ENCODE measurements at places on chromosomes 7 and 10.
A peak's percentile ranks its signal among the peaks of the same experiment; 100 is the strongest.

GRCh38 chr10:80260295-80261243, 28.9 kb downstream of the MAT1A start:
- DNase-seq = no peak

- DNase-seq = no peak
Measured at GRCh38 chr10:13382703-13383398, 34.8 kb upstream of the SEPHS1 start.

DNA sequence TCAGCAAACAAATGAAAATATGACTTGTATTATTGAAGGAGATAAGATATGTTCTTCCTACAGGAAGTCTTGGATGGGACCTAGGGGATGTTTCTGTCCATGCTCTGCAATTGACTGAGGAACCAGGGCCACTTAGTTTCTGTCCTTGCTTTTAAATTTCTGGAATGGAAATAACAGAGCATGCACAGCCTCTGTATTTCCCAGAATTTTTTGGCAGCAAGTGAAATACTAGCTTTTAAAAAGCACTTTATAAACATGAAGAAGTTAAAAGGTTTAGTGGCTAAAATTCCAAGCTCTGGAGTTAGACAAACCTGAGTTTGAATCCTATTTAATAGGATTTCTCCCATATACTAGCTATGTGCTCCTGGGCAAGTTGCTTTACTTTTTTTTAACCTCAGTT, 127.7 kb upstream of the FZD8 start:
- no peak for DNase-seq

GRCh38 chr10:106992055-106992454, 172.5 kb downstream of the SORCS1 start:
- DNase-seq = no peak

DNA sequence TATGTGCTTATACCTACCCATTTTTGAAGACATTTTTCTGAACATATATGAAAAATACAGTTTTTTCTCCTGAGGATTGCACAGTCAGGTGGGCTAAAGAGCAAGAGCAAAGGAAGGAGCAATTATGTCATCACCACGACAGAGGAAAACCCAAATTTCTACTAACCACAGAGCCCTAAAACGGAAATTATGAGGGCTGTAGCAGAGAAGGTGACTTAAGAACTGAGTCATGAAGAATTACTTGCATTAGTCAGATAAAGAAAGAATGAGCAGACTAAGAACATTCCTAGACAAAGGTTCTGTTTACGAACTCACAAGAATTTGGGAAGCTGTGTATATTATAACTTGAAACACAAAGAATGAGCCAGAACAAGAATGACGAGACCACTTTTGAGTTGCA, 974.4 kb downstream of the NXPH1 start:
- no peak for DNase-seq

- DNase-seq = no peak
Measured at GRCh38 chr10:49218480-49218879, 30.3 kb upstream of the TMEM273 start.

GRCh38 chr10:31152421-31153135, 120.9 kb upstream of the ZNF438 start:
- no peak for DNase-seq

DNA sequence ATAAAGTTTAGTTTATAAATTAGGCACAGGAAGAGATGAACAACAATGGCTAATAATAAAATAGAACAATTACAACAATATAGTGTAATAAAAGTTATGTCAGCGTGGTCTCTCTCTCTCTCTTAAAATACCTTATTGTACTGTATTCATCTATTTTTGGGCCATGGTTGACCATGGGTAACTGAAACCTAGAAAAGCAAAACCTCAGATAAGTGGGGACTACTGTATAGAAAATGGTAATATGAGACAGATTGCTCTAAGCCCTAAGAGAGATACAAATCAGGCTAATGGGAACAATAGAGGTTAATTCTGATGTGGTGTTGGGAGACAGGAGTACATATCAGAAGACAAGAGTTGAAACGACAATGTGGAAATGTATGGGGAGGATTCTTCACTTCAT, 86.2 kb downstream of the ZNF365 start:
- DNase-seq = no peak

- no peak for DNase-seq
Measured at GRCh38 chr10:114932945-114933344, 5.0 kb upstream of the TRUB1 start.

DNA sequence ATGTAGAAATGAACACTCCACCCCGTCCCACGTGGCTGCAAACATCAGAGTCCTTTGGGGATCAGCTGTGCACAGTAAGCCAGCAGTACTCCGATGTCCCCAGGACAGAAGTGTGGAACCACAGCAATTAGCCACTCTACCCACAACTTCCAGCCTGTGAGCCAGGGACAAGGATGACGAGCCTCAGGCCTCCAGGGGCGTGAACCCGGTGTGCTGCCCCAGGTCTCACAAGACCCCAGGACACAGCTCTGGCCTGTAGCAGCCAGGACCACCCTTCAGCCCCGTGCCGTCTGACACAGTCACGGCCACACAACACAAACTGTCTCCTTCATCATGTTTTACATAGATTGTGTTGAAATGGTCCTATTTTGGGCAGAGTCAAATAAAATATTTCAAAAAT, 113.0 kb upstream of the DIP2C start:
- no peak for DNase-seq

- DNase-seq = no peak
Measured at GRCh38 chr7:24825931-24826661, 68.8 kb upstream of the GSDME start.

DNA sequence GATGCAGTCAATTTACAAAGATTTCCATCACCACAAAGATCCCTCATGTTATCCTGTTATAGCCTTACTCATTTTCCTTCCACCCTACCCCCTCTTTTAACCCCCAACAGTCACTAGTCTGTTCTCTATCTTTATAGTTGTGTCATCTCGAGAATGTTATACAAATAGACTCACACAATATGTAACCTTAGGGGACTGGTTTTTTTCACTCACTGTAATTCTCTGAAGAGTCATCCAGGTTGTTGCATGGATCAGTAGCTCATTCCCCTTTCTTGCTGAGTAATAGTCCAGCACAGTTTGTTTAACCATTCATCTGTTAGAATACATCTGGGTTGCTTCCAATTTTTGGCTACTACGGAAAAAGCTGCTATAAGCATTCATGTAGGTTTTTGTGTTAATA, 121.1 kb upstream of the PDE1C start:
- no peak for DNase-seq

DNA sequence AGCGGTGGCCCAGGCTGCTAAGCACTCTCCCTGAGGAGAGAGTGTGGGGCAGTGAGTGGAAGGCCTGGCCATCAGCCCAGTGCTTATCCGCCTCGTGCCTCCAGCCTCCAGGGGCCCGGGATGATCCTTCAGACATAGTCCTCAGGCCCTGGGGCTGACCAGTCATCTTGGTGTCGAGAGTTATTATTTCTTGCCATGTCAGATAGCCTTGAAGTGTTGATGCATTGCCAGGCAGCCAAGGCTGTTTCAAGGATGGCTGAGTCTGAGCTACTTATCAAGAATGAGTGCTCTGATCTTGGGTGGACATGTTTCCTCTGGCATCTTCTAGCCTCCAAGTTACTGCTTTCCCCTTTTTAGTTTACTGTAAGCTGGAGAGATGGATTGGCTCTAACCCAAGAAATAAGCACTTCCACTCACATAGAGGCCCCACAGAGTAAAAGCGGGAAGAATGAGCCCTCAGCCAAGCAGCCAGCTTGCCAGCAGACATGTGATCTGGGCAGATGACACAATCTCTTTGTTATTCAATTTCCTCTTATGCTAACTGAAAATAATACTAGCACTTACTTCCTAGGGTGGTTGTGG, 136.5 kb upstream of the NAMPT start:
- no peak for DNase-seq

DNA sequence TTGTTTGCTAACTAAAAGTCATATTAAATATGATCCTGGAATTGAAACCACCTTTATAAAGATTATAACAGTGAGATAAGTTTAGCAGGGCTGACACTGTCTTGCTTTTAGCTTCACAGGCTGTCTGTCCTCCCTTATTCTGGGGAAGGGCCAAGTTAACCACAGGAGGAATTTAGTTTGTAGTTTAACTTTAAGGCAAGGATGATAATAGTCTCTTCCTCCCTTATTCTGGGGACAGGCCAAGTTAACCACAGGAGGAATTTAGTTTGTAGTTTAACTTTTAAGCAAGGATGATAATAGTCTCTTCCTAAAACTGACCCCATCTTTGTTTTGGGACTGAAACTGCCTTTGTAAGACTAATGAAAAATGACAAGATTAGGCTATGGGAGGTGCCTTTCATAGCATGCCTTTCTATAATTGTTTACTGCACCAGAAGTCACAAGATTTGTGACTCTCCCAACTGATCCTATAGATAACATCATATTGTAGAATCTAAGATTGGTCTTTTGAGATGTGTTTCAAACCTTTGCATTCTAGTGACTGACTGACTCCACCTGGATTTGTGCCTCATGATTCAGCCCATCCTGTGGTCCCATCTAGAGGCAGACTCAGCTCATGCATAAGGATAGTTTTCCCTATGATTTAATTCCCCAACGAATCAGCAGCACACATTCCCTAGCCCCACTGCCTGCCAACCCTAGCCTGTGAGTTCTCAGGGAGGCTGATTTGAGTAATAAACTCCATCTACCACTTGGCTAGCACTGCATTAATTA, 212.0 kb downstream of the MAGI2 start:
- DNase-seq = no peak

DNA sequence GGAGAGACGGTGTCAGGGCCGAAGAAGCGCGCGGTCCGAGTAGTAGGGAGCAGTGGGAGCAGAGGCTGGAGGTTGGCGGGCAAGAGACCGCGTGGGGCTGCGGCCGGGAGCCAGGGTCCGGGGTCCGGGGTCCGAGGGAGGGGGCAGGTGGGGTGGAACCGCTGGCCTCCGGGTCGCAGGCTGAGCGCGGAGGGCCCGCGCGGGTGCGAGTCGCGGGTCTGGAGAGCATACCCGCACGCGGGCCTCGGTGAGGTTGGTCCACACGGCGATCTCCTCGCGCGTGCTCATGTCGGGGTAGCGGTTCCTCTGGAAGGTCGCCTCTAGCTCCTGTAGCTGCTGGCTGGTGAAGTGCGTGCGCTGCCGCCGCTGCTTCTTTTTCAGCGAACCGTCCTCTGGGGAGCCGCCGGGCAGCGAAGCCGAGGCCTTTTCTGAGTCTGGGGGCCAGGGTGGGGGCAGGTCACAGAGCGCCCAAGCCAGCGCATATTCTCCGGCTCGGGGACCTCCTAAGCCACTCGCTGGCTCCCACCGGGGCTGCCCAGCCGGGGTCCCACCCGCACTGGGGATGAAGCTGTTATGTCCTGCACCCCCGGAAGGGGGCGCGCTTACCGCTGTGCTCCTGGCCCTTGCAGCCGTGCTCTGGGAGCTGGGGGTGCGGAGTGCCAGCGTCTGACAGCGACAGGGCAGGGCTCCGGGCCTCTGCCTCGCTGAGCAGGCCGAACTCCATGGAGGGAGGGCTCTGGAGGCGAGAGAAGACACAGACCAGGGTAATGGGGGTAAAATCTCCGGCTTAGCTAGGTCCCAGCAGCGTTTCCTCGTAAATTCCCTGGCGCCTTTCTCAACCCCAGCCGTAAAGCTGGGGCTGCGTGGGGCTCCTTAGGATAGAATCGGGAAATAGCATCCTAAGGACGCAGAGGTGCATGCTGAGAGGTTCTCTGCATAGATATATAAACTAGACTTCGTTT, 5.5 kb downstream of the ELOVL3 start:
- peak; percentile 46 for DNase-seq

GRCh38 chr7:25012254-25012653, 32.3 kb upstream of the OSBPL3 start:
- DNase-seq = no peak

DNA sequence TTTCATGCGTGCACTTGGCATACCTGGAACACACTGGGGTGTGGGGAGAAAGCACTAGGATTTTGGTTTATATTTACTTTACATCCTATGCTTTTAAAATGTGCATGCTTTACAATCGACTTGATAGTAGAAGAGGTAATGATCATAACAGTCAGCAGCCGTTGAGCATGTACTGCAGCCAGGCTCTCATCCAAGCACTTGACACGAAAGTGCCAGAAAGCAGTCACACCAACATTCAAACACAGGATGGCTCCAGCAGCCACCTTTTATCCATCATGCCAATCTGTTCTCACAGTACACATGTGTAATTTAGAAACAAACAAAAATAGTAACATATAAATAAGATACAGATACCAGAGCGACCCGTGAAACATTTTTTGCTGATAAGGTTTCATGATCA, 1.2 kb upstream of the FAM241B start:
- no peak for DNase-seq

GRCh38 chr10:119742947-119743648, 17.2 kb downstream of the INPP5F start:
- DNase-seq = no peak

DNA sequence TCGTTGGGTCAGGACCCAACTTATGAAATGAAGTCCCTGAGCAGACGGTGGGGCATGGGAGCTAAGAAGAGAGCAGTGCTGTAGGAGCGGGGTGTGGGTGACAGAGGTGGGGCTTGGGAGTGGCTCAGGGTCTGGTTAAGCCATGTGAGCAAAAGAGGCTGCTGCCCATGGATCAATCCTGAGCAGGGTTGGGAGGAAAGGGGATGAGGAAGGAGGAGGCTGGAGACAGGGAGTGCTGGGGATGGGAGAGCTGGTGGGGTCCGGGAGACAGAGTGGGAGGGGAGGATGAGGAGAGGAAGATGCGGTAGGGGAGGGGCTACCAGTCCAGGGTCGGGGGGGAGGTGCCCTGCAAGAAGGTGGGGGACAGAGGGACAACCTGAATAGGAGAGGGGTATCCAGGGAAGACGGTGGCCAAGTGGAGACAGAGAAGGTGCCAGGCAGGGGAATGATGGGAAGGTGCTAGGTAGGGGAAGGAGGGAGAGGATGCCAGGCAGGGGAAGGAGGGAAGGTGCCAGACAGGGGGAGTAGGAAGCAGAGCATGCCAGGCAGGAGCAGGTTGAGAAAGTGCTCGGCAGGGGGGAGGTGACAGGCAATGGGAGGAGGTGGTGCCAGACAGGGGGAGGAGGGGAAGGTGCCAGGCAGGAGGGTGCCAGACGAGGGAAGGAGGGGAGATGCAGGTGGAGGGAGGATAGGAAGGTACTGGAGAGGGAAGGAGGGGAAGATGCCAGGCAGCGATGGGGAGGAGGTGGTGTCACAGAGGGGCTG, 27.5 kb upstream of the SMARCD3 start:
- DNase-seq = no peak

DNA sequence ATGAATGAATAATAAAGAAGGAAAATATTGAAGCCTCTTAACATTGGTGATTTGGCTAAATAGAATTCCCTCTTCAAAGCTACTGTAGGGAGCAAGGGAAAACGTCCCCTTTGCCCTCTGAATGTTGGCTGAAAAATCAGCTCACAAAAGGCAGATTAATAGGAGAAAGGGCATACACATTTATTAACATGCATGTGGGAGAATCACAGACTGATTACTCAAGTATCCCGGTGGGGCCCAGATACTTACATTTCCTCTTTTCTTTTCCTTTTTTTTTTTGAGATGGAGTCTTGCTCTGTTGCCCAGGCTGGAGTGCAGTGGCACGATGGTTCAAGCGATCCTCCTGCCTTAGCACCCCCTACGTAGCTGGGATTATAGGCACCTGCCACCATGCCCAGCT, 68.5 kb downstream of the HK1 start:
- no peak for DNase-seq

GRCh38 chr7:151129117-151129959, 38.2 kb downstream of the GBX1 start:
- no peak for DNase-seq
